Stimulated activated CD4-positive, alpha-beta T cell treated with anti-CD3 and anti-CD28 coated beads, Interleukin-4, amount 100 ng/mL, for 48 hours (primary cell): ENCODE measurements at places on chromosomes 6 and 20.
A peak's percentile ranks its signal among the peaks of the same experiment; 100 is the strongest.

DNA sequence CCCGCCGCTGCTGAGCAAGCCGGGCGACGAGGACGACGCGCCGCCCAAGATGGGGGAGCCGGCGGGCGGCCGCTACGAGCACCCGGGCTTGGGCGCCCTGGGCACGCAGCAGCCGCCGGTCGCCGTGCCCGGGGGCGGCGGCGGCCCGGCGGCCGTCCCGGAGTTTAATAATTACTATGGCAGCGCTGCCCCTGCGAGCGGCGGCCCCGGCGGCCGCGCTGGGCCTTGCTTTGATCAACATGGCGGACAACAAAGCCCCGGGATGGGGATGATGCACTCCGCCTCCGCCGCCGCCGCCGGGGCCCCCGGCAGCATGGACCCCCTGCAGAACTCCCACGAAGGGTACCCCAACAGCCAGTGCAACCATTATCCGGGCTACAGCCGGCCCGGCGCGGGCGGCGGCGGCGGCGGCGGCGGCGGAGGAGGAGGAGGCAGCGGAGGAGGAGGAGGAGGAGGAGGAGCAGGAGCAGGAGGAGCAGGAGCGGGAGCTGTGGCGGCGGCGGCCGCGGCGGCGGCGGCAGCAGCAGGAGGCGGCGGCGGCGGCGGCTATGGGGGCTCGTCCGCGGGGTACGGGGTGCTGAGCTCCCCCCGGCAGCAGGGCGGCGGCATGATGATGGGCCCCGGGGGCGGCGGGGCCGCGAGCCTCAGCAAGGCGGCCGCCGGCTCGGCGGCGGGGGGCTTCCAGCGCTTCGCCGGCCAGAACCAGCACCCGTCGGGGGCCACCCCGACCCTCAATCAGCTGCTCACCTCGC lies 1.5 kb downstream of the ARID1B start:
- peak; percentile 32 for DNase-seq

GRCh38 chr6:3535033-3535775 lies 78.4 kb upstream of the SLC22A23 start:
- no peak for DNase-seq

DNA sequence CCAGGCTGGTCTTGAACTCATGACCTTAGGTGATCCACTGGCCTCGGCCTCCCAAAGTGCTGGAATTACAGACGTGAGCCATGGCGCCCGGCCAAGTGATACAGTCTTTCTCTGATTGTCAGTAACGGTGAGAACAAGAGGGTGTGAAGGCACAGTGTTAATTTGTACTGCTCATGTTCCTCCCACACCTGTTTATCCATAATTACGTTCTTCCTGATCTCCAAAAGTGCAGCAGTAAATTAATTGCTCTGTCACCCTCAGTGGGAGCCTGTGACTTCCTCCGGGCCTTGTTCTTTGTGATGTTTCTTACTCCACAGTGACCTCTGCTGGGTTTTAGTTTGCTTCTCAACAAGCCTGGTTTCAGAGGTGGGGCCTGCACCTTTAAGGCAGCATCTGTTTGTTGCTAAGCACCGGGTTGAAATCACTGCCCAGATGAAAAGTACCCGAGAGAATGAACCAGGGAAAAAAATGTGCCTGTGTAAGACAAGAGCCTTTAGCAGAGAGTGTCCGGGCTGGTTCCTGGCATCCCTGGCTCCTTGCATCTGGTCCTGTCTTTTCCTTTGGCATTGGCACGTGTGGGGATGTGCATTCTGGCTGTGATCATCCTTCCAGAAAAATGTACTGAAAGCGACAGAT lies 89.1 kb upstream of the CLDN20 start:
- peak; percentile 54 for DNase-seq

DNA sequence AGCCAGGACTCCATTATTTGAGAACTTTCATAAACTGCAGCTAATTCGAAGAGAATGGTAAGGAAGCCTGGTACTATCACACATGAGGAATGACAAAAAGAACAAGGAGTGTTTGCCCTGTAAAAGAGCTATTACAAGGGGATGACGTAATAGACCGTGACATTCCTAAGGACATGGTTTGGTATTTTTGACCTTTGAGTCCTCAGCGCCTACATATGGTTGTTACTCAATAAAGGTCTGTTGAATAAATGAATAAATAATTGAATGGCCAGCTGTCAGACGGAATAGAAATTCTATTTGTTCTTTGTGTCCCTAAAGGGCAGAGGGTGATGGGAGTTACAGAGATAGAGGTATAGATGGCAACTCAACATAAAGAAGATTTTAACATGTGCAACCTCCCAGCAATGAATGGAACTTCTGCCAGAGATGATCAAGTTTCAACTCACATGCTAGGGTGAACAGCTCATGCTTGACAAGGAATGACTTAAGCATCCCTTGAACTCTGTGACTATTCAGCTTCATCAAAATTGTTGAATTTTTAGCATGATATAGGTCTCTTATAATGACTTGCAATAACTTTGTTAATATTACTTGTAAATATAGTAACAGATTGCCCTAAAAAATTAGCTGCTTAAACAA lies 115.4 kb downstream of the TENT5A start:
- DNase-seq, result no peak

DNA sequence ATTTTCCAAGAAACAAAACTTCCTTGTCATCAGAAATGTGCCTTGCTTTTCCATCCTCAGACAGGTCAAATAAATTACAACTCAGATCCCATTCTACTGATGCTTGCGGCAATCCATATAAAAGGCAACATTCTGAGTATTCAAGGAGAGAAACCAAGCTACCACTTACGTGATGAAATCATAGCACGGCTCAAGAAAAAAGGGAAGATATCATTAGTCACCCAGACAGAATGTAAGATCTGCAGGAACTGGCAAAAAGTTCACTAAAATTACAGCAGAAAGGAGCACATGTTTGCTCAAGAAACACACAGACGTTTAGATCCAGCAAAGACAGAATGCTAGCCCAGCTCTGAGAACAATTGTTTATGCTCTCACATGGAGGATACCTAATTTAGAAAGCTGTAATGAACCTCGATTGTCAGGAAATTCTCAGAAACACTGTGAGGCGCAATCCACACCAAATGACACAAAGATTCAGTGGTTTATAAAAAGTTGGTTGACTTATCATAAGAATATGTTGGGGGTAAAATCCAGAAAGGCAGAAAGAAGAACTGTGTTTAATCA lies 304.2 kb downstream of the ADGRG6 start:
- no peak for DNase-seq

- no peak for DNase-seq
Observed at GRCh38 chr6:113651120-113651519, 206.0 kb upstream of the MARCKS start.

DNA sequence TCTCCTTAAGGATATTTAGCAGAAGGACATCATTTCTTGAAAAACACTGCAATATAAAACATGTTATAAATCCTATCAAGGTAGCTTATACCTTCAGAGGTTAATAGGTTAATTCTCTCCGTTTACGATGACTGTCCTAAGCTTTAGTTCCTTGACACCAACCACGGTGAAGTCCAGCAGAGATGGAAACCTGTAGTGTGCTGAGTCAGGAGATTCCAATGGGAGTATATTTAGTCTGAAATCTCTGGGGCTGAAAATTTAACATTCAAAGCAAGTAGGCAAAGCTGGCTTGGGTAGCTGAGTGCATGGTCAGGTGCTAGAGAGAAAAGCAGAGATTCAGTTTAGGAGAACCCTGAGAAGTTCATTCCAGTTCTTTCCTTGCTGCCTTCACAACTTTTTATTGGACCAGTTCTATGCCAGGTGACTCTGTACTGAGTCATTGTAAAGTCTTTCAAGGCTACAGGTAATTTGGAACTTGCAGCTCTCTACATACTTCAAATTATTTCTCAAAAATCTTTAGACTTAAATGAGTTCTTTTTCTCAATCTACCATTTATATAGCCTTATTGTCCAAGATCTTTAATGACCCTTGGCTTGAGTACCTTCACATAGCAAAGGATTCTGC lies 1009.4 kb upstream of the FLRT3 start:
- DNase-seq, result no peak

- no peak for DNase-seq
Observed at GRCh38 chr6:142002825-142003405, 129.8 kb upstream of the GJE1 start.

DNA sequence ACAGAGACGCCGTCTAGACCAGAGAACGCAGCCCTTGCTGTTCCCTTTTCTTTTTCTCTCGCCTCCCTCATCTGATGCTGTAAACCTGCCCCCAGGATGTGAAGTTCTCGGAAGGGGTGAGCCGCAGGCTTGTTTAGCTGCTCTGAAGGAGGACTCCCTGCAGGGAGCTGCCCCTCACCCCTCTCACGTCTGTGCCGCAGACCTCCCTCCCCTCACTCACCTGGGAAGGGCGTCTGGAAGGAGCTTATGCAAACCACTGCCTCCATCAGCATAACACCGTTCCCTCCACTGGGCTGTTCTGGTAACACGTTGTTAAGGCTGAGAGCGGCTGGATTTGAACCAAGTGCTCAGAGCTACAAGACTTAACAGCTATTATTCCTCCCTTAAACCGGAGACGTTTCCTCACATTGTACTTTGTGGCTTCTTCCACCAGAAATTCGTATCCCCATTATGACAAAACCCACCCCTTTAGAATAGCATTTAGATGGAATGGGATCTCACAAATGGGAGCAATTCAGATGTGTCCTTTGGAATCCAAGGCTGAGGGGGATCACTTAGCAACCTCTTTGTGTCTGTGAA lies 99.8 kb downstream of the SMOC2 start:
- no peak for DNase-seq

GRCh38 chr6:47117314-47117713 lies 75.2 kb upstream of the ADGRF1 start:
- DNase-seq, result no peak
